Putamen (tissue), 1 donor: ENCODE measurements at places on chromosomes 3 and 15.

DNA sequence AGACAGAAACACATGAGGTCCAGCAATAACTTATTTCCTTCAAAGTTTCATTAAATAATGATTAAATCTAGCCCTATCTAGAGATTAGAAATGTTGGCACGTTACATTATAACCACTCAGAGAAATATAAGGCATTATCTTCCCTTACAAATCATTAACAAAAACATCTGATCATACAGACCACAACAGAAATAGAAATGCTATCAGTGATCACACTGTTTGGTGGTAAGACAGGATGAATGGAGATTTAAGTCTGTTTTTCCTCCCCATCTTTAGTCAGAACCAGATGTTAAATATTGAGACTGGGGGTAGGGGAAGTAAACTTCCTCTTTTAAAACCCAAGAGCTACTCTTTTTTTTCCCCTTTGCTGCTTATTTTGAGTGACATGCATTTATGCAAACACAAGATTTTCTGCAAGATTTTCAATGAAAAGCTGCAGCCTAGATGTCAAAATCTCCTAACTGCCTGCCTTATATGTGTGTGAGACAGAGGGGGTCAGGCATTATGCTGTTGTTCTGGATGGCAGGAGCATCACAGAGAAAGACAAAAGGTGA is 70.4 kb downstream of the CBLB start:
- no peak for DNase-seq

DNA sequence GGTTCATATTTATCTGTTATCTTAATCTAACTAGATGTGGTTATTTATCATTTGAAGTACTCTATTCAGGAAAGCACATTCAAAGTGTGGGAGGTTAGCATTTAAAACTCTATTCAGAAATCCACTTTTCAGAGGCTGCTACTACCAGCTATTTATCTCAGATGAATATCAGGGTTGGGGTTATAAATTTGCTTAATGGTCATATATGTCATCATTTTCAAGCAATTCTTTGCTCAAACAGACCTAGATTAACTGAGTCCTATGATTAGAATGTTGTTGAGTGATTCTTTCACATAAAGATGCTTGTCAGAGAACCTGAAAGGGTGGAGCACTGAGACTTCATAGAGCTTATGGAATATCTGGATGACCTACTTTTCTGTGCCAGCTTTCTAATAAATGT is 436.9 kb upstream of the TGFBR2 start:
- peak; percentile 11 for DNase-seq

- DNase-seq: no peak
Observed at GRCh38 chr3:25293736-25294135, 134.3 kb upstream of the RARB start.

- no peak for DNase-seq
Observed at GRCh38 chr3:160784853-160785252, 28.8 kb downstream of the PPM1L start.

DNA sequence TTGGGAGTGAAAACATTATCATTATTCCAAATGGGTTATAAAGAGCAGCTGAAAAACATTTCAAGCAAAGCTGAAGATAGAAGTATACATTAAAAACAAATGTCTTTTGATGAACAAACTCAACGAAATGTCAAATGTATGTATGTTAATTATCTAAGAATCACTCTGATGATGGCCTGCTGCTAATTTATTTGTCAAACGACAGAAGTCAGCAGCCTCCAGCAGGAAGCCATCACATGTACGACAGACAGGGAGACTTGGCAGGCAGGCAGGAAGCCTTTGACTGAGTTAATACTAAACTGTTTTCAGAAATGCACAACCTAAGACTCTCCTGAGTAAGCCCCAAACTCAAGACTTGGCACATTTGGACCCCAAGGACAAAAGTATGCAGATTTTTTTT is 491.1 kb downstream of the ZNF385D start:
- no peak for DNase-seq

- no peak for DNase-seq
Observed at GRCh38 chr3:73658227-73658626, 33.5 kb upstream of the PDZRN3 start.

DNA sequence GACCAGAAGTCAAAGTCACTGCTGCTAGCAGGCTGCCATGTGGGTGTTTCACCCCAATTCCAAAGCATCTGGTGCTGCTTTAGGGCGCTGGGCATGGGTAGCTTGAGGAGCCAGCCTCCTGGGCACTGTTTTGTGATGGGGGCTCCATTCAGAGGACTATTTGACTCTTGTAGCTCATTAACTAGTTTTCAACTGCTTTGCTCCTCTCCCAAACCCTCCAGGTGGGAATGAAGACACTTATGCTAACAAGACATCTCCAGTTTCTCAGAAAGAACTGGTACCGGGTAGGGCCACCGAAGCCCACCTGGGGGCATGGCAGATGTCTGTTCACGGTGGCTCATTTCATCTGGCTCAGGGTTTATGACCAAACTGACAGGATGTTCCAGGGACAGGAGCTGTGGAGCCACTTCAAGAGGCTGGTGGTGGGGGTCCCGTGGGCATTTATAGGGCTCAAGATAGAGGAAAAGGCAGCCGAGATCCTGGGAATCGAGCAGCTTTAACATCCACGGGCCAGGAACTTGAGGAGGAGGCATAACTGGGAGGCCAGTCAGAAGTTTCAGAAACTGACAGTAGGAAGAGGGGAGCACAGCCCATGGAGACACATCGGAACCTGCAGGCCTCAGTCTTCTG is 17.7 kb downstream of the AMOTL2 start:
- no peak for DNase-seq

DNA sequence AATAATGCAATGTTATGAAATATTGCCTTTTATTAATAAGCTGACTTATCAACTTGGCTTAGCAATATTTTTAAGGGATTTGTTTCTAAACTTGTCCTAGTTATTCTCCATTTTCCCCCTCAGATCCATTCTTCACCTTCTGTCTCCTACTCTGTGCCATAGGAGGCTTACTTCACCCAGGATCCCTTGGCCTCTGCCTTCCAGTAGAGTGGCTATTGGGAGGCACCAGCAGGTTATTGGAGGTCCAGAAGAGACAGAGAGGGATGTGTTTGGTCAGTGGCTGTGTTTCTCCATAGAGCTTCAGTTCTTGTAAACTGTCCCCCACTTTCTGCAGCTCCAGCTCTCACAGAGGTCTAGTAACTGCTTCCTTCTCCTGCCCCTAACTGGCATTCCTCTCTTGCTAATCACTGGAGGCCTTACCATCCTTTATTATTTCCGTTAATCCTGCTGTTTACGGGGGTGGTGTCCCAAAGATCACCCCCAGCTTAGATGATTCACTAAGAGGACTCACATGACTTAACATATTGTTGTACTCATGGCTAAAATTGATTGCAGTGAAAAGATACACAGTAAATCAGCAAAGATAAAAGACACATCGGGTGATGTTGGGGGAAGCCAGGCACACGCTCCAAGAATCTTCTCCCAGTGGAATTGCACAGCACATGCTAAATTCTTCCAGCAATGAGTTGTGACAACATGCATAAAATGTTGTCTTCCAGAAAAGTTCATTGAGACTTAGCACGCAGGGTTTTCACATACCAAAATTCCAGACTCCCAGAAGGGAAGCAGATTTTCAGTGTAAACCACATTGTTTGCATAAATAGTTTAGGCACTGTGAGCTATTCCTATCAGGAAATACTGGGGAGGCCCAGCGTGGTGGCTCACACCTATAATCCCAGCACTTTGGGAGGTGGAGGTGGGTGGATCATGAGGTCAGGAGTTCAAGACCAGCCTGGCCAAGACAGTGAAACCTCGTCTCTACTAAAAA is 67.5 kb downstream of the RPL22L1 start:
- no peak for DNase-seq

DNA sequence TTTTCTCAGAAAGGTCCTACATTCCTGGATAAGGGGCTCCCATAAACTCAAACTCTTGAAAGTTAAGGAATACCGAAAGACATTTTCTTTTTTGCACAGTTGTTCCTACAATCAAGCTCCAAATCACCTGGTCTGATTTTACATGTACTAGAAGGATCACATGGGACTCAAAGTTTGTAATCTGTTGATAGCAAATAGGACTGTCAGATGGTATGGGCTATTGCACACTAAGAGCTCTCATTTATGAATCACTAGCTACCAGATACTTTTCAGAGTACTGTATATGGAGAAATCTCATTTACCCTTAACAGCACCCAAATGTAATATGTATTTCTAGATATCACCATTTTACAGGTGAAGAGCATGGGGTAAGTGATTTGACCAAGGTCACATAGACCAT is 49.5 kb upstream of the CMSS1 start:
- DNase-seq: no peak

DNA sequence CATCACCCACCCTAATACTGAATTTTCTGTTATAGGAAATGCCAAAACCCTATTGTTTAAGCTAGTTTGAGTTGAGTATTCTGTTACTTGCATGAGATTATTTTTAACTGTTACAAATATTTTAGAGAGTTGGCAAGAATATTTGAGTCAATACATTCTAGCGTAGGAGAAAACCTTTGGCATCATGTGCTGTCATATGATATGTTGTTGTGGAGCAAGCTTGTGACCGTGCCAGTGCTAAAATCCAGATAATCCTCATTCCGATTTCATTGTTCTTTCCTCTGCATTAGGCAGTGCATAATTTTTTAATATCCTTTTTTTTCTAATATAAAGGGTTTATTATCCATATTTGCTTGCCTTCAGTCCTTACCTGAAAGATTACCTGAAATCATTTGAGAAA is 168.0 kb upstream of the GMNC start:
- DNase-seq: no peak

- DNase-seq: no peak
Observed at GRCh38 chr3:174662653-174663052, 196.5 kb upstream of the NAALADL2 start.

GRCh38 chr3:73768524-73769308 is 144.0 kb upstream of the PDZRN3 start:
- DNase-seq: no peak
